SW 1271 (cell line): ENCODE measurements at places on chromosomes 1 and 21.

- DNase-seq: no peak
These were observed 9.8 kb downstream of the RGS18 start for GRCh38 chr1:192167911-192168700.

DNA sequence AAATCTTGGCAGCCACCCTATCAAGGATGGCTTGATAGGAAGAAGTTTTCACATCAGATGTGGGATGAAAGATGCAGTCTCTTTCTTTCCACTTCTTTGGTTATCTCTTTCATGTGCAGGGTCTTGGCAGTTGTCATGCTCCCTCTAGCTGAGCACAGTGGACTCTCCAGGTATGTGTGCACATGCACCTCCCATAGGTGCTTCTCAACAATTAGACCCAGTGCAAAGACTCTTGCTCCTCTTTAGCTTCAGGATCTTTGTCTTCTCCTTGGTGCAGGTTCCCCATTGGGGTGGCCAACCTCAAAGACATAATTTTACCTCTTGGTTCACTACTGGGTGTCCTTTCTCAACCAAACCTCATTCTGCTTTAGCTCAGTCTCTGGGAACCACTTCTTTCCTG, 80.7 kb downstream of the TBX15 start:
- DNase-seq: no peak

GRCh38 chr1:34013958-34014737, 150.3 kb downstream of the HMGB4 start:
- no peak for DNase-seq

DNA sequence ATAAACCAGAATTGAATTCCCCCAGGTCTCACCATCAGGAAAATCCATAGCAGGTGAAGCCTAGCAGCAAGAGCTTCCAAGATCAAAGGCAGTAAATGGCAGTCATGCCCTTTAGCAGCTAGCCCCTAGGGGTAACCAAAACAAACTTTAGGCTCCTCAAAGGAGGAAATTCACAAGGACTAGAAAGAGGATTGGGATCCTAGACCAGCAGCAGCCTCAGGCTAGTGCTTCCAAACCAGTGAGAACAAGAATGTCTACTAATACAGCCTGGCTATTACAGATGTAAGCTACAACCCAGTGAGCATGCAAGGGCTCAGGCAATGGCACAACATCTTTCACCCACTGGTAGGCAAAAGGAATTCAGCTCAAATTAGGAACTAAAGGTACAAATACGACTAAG, 11.1 kb upstream of the RIMKLA start:
- no peak for DNase-seq

DNA sequence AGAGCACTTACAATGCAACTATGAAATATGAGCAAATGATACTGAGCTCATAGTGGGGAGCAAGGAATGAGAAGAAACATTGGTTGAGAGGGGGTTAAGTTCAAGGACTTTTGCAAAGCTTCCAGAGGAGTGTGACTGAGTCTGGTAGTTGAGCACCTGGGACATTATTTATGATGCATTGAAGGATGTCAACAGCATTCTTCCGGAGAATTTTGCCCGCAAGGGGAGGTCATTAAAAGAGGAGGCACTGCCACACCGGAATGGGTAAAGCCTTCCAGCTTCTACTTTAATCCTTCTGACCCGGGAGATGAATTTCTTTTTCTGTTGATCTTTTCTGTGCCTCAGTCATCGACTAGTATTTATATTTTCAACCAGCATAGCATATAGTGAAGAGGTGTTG, 208.4 kb upstream of the CAMK1G start:
- DNase-seq: no peak

DNA sequence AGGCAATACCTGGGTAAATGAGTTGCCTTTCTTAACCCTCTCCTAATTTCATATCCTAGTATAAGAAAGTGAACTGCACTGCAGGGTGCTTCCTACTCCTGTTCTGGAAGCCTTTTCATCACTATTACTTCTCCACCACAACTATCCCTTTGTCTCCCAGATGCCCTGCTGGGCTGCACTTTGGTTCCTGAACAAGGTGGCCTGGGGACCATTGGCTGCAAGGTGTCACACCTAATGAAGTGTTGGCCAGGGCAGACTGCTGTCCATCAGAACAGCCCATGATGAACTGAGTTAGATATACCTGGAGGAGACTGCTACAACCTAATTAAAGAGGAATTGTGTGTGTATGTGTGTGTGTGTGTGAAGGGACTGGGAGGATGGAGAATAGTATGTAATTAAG, 1.9 kb upstream of the KLHDC8A start:
- no peak for DNase-seq

DNA sequence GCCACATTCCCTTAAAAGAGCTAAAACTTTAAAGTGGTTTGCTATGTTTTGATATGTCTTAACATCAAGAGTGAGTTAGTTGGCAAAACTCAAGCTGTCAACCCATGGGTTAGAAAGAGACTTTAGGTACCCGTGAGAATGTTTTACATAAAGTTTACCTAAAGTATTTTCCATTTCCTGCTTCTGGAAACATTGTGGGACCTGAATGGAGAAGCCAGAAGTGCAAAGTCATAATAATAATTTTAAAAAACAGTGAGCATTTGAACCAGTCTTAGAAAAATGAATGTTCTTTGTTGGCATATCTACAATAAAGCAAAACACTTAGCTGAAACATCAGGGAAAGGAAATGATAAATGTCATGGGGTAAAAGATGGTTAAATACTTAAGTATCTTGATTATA, 34.8 kb downstream of the LRRC8C start:
- no peak for DNase-seq

DNA sequence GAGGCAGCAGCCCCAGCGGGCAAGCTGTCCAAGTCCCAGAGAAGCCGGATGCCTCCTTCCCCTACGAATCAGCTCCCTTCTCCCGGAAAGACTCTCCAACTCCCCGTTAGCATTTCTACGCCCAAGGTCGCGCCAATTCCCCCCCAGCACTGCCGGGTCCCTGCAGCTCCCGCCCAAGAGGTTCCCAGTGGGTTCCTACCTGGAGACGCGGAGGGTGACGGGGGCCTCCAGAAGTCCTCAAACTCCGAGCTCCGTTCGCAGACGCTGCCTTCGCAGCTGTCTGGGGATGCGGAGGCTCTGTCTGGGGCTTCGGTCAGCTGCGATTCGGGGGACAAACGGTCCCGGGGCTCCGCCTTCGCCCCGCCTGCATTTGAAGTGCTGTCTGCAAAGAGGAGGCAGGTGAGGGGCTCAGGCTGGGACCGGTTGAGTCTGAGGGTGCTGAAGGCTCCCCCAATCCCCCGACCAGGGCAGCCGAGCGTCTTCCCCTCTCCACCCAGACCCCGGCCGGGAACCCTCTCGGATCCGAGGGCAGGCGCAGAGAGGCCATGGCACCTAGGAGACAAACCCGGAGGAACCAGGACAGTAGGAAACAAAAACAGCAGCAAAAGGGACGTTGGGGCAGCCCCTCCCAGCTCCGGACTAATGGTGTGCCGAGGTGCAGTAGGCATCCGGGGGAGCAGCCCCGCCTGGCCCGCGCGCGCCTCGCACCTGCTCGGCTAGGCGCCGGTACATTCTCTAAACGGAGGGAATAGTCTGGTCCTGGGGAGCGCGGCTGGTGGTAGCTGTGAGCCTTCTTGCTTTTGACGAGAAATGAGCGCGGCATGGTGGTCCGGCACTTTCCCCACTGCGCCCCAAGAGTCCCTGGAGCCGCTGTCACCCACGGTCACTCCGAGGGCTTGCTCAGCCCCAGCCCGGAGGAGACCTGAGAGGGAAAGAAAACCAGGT, 3.8 kb downstream of the GFI1 start:
- no peak for DNase-seq

- no peak for DNase-seq
These were observed 20.5 kb downstream of the IQGAP3 start for GRCh38 chr1:156551869-156552268.

GRCh38 chr1:6603238-6603914, 707 bp upstream of the KLHL21 start:
- DNase-seq: peak; percentile 59

DNA sequence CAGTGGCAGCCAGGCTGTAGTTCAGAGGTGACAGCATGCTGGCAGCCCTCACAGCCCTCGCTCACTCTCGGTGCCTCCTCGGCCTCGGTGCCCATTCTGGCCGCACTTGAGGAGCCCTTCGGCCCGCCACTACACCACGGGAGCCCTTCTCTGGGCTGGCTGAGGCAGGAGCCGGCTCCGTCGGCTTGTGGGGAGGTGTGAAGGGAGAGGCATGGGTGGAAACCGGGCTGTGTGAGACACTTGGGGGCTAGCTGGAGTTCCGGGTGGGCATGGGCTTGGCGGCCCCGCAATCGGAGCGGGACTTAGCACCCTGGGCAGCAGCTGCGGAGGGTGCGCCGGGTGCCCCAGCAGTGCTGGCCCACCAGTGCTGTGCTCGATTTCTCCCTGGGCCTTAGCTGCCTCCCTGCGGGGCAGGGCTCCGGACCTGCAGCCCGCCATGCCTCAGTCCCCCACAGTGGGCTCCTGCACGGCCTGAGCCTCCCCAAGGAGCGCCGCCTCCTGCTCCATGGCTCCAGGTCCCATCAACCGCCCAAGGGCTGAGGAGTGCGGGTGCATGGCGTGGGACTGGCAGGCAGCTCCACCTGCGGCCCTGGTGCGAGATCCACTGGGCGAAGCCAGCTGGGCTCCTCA, 396.8 kb downstream of the FAM72C start:
- no peak for DNase-seq

GRCh38 chr1:42657201-42657600, 1.0 kb upstream of the PPIH start:
- DNase-seq: no peak

GRCh38 chr1:181429462-181429861, 53.9 kb upstream of the CACNA1E start:
- no peak for DNase-seq

DNA sequence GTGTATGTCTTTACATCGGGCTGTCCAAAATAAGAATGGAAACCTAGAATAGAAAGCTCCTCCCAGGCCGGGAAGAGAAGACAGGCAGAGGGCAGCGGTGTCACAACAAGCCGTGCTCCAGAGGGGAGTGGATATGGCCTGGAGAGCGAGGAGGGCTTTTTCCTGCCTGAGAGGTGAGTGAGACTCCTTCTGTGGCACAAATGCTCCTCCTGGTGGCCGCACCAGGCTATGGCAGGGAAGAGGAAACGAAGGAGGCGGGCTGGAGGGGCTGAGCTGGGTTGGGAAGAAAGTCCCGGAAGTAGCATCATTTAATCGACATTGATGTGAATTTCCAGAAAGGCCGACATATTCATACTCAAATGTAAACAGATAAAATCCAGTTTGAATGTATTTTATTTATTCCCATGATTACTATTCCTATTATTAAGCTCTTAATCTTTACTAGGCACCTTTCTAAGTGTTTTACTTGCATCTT, 54.7 kb downstream of the MEF2D start:
- peak; percentile 34 for DNase-seq

GRCh38 chr1:36776948-36777831, 257.1 kb downstream of the GRIK3 start:
- no peak for DNase-seq

DNA sequence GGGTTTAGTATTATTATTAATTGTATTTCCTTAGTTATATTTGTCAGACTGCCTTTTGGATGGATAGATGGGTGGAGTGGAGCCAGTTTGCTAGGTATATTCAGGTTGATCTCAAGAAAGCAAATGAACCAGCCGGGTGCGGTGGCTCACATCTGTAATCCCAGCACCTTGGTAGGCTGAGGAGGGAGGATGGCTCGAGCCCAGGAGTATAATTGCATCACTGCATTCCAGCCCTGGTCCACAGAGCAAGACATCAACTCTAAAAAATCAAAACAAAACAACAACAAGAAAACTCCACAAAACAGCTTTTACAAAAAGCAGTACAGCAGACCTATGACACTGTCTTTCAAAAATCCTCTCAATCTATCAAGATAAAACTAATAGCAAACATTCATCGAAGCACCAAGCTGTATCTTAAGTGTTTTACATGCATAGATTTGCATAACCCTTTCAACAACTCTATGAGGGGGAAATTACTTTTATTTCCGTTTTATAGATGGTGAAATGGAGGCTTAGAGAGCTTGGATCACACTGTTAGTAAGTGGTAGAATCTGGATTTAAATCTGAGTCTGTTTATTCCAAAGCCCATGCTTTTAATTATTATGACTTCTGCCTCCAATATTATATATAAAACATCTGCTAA, 25.5 kb downstream of the KMO start:
- no peak for DNase-seq

- no peak for DNase-seq
These were observed 3.6 kb upstream of the NUP210L start for GRCh38 chr1:154158307-154159125.

- DNase-seq: no peak
These were observed 59.8 kb downstream of the XCL1 start for GRCh38 chr1:168636200-168636599.

- DNase-seq: no peak
These were observed 267.4 kb upstream of the RUNX1 start for GRCh38 chr21:35316456-35316855.

DNA sequence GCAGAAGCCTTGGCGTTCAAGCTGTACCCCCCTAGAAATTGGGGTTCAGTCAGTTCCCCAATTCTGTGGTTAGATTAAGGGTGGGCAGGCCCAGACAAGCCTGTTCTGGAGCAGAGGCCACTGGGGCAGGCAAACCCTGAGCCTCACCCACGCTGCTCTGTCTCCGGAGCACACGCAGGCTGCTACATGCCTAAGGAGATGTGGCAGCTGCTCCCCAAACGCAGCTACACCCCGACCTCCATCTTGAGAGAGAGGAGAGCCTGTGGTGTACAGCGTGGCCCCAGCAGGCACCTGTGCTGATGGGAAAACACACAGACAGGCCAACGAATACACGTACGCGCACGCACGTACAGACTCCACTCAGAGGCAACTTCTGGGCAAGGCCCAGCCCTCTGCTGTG, 33.9 kb upstream of the GRHL3 start:
- DNase-seq: no peak

DNA sequence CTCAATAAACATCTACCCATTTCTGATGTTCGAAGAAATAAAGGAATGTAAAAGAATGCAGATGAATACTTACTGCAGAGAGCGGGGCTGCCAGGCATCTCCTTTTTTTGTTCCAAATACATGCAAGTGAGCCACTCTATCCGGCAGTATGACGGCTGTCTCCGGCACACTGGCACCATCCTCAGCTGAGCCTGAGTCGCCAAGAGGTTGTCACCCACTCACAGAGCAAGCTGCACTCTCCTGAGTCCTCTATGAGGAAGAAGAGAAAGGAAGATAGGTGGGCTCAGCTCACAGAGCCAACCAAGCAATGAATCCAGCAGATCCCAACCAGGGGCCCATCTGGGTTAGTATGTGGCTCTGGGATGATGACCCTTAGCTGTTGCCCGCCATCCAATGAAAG, 65.3 kb downstream of the CD46 start:
- DNase-seq: no peak

DNA sequence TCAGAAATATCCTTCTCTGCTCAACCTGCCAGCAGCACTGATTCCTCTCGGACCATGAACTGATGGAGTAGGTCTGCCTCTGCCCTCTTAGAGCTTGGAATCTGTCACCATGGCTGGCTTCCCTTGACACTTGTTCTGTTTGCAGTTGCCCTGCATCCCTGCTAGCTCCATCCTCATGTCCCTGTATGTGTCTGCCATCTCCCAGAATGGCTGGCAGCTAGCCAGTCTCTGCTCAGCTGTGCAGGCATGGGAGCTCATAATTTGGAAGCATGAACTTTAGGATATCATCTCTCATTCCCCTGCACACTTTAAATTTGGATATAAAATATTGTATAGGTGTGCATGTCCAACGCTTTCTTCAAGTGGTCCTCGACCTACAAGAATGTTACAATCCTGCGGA, 95.4 kb downstream of the C1orf94 start:
- no peak for DNase-seq

GRCh38 chr1:210441028-210441427, 112.3 kb downstream of the HHAT start:
- peak; percentile 3 for DNase-seq

- no peak for DNase-seq
These were observed 11.6 kb upstream of the IER5 start for GRCh38 chr1:181076852-181077251.
